ENCODE measurements at places on chromosomes 7 and 10.

GRCh38 chr10:92074126-92074887 is 150.7 kb downstream of the BTAF1 start:
- DNase-seq, result no peak

DNA sequence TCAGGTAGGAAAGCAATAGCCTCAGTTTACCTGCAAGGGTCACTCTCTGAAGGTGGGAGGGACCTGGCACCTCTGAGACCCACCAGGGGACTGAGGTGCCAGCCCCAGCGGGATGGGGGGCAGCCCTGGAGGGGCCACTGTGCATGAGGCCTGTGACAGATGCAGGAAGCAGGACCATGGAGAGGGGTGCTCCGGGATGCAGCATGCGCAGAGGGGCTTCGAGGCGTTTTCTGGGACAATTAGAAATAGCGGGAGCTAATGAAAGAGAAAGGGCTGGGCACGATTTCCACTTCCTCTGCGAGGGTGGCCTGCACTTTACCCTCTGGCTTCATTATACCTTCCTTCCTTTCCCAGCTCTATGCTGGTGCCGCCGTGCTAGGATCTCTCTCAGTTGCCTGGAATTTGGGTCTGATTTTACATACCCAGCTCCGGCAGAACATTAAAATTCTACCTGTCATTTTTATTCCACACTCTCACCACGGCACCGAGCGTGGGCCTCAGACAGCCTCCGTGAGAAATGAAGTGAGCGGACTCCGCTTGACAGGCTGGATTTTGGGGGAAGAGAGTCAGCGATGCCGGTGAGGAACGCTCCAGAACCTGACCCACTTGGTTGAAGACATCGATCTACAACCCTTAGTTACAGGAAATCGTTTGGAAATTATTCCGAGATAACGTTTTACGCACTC is 333.9 kb upstream of the PFKP start:
- no peak for DNase-seq

- DNase-seq, result no peak
Observed at GRCh38 chr10:75150656-75151055, 39.2 kb downstream of the SAMD8 start.

DNA sequence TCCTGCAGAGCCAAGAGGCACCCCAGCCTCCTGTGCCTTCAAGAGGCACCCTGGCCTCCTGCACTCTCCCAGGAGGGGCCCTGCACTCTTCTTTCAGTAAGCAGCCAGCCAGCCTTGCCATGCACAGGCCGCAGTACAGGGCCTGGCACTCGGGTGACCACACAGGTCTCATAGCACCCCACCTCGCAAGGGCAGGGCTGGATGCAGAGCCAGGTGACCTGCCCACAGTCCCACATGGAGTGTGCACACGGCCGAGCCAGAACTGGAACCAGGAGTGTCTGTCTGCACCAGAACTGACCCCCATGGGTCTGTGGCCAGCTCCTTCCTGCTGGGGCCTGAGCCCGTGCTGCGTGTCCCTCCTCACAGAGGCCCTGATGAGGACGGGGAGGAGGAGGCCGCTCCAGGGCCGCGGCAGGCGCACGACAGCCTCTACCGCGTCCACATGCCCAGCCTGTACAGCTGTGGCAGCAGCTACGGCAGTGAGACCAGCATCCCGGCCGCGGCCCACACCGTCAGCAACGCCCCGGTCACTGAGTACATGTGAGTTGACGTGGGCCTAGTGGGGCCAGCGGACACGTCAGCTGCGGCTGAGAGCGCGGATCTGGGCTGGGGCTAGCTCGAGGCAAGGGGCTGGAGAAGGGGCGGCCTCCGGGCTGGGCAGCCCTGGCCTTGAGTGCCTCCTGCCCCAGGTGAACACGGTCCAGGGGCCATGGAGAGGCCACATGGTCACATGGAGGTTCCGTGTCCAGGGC is 26.3 kb downstream of the TTYH3 start:
- DNase-seq, result no peak

DNA sequence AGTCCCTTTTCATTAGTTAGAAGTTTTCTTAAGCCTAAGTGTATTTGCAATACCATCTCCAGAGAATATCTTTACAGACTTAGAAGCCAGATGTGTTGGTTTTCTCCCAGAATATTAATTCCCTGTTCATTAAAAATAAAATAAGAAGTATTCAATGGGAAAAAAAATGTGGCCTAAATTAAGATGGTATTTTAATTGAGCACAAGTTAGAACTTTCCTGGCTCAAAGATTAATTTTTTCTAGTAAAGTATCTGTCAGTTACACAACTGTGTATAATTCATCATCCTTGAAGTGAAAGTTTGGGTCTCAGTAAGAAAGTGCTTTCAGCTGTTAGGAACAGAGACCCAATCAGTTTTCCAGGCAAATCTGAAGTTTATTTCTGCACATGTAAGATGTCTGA is 1179.5 kb upstream of the C7orf33 start:
- DNase-seq, result no peak

DNA sequence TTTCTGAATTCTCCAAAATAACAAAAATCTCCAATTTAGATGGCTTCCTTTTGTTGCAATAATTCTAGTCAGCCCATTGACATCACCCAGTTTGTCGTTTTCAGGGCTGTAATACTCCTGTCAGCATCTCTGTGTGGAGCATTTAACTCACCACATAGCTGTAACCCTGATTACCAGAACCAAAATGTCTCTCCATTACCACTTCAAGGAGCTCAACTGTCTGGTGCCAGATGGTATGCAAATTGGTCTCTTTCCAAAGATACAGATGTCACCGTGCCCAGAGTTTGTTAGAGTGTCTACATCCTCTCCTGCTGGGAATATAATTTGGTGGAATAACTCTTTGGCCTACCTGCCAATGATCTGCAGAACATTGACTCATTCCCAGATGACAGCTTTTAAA is 350.3 kb upstream of the POT1 start:
- DNase-seq, result no peak

Data from T follicular helper cell (primary cell).